Stimulated activated CD4-positive, alpha-beta T cell treated with anti-CD3 and anti-CD28 coated beads, Interleukin-1b, Interleukin-23, amount 100 ng/mL, for 1 hour (primary cell): ENCODE measurements at places on chromosomes 12 and 14.

- DNase-seq: no peak
Observed at GRCh38 chr12:62933602-62934238, 1.2 kb downstream of the PPM1H start.

GRCh38 chr12:96176575-96176974, 17.6 kb upstream of the ELK3 start:
- DNase-seq: no peak

- DNase-seq: peak; percentile 46
Observed at GRCh38 chr14:76904740-76905569, 78.7 kb downstream of the LRRC74A start.

GRCh38 chr12:80968326-80968725, 30.6 kb upstream of the LIN7A start:
- DNase-seq: no peak
